ENCODE measurements at places on chromosomes 11 and 22.
A peak's percentile ranks its signal among the peaks of the same experiment; 100 is the strongest.

DNA sequence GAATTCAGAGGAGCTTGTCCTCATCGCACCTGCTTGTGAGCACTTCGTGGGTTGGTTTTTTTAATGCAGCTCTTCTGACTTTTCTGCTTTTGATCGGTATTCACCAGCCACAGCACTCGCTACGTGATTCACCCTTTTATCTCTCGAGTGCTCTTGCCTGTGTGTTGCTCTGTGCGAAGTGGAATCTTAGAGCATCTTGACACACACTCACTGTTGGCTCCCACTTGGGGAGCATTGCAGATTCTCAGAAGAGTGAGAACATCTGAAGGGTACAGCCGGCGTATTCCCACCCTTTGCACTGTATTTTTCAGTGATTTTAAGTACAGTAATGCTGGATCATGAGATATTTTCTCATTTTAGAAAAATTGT is 10.9 kb downstream of the TNNT3 start:
- no peak for DNase-seq

DNA sequence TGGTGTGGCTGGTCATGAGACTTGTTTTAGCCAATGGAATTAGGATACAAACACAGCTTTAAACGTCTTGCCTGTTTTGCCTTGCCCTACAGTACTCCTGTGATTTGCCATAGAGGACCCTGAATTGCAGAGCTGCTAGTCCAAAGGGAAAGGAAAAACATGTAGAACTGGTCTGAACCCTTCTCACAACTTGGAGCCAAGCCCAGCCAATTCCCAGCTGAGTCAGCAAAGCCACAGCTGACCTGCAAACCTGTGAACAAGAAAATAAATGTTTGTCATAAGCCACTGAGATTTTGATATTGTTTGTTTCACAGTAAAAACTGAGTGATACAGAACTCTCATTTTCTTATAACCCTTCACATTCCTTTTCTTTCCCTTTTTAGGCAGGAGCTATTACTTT is 360.5 kb upstream of the API5 start:
- no peak for DNase-seq

DNA sequence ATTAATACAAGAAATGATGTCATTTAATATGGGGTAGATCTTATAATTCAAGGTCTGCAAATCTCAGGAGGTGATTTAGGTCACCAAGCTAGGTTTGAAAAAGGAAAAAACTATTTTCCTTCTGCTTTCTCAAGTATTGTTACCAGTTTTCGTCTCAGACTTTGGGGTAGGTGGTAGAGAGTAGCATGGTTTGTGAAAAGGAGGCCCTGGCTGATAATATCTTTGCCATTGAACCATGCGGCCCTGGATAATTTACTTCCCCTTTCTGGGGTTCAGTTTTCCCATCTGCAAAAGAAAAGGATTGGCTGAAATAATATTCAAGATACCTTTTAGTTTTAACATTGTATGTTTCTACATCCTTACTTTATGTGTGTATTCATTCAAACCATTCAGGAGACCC is 92.1 kb downstream of the WNT11 start:
- DNase-seq, result no peak

- DNase-seq, result no peak
Measured at GRCh38 chr11:14687456-14687855, 43.9 kb downstream of the PDE3B start.

GRCh38 chr11:68206211-68206610 is 6.9 kb downstream of the KMT5B start:
- peak; percentile 77 for DNase-seq

- no peak for DNase-seq
Measured at GRCh38 chr11:79160791-79161403, 279.9 kb downstream of the TENM4 start.

DNA sequence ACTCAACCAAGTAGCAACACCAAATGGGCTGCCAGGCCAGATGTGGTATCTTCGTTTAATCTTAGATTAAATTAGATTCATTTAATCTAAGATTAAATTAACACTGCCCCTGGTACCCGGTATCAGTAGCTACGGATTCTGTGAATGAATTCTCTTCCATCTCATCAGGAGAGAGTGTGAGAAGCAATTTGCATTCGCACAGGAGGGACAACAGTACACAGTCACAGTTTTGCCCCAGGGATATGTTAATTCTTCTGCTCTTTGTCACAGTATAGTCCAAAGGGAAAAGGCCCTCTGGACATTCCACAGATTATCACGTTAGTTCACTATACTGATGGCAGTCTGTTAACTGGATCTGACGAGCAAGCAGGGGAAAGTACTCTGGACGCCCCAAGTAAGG is 22.9 kb downstream of the ASCL2 start:
- no peak for DNase-seq

DNA sequence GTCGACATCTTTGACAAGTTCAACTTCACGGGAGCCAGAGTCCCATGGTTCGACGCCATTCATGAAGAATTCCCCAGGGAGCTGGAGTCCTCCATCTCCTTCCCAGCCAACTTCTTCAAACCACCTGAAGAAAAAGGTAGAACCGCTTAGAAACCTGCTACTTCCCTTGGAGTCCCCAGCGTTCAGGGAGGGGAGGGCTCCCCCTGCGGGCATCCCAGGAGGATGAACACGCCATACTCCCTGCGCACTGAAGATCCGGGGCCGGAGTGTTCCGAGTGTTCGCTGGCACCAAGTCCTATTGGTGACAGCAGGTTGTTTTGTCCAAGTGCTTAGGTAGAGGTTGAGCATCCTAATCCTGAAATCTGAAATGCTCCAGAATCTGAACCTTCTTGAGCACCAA is 51.7 kb upstream of the PRODH start:
- DNase-seq, result no peak

GRCh38 chr22:46229701-46230100 is 20.4 kb downstream of the CDPF1 start:
- no peak for DNase-seq

DNA sequence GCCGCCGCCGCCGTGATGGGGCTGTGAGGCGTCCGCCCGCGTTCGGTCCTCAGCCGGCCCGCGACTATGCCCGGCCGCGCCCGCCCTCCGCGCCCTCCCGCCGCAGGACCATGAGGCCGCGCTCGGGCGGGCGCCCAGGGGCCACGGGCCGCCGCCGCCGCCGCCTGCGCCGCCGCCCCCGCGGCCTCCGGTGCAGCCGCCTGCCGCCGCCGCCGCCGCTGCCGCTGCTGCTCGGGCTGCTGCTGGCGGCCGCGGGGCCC is 215 bp downstream of the ZNRF3 start:
- no peak for DNase-seq

DNA sequence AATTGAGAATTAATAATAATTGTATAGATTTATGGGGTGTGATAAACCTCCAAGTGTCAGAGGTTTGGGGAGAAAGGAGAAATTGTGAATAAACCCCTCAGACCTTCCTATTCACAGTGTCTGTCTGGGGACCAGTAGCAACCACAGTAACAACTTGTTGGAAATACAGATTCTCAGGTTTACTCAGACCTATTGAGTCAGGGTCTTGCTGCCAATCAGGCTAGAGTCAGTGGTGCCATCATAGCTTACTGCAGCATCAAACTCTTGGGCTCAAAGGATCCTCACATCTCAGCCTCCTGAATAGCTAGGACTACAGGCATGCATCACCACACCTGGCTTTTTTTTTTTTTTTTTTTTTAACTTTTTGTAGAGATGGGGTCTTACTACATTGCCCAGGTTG is 17.3 kb downstream of the SLC3A2 start:
- no peak for DNase-seq

- peak; percentile 47 for DNase-seq
Measured at GRCh38 chr22:50189849-50190181, 4.1 kb downstream of the TRABD start.

GRCh38 chr11:84899740-84900139 is 727.4 kb downstream of the DLG2 start:
- peak; percentile 3 for DNase-seq

- DNase-seq, result no peak
Measured at GRCh38 chr11:120168108-120168959, 30.4 kb upstream of the TRIM29 start.

- DNase-seq, result no peak
Measured at GRCh38 chr22:32532820-32533128, 58.2 kb downstream of the FBXO7 start.

DNA sequence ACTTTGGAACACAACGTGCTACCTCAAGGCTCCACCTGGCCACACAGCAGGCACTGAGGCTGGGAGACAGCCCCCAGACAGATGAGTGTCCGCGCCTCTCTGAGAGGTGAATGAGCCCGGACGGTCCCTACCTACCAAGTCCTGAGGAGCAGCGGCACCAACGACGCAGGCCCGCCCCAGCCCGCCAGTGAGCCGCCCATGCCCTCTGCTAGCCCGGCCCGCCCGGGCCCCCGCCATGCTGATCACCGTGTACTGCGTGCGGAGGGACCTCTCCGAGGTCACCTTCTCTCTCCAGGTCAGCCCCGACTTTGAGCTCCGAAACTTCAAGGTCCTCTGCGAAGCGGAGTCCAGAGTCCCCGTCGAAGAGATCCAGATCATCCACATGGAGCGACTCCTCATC is at the start of gene DDI1:
DDI1 (plus strand) TSS at position 53 of the 400 bp plus-strand sequence; CDS start at position 236, 183 bp downstream.
- DNase-seq, result no peak

DNA sequence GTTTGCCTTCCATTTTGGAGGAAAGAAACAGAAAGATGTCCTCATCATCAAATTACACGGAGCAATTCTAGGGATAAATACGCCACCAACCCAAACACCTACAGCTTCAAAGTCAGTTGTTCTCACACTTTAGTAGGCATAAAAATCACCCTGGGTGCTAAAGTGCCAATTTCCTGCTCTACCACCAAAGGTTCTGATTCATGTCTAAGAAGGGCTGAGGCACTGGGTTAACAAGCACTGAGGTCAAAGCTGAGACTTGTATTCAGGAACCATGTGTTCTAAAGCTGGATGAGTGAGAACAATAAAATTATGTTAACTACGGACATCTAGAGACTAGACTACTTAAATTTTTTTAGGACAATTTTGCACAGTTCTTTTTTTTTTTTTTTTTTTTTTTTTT is 127.6 kb downstream of the MPPED2 start:
- no peak for DNase-seq

- no peak for DNase-seq
Measured at GRCh38 chr11:59765068-59765735, 10.0 kb downstream of the STX3 start.

DNA sequence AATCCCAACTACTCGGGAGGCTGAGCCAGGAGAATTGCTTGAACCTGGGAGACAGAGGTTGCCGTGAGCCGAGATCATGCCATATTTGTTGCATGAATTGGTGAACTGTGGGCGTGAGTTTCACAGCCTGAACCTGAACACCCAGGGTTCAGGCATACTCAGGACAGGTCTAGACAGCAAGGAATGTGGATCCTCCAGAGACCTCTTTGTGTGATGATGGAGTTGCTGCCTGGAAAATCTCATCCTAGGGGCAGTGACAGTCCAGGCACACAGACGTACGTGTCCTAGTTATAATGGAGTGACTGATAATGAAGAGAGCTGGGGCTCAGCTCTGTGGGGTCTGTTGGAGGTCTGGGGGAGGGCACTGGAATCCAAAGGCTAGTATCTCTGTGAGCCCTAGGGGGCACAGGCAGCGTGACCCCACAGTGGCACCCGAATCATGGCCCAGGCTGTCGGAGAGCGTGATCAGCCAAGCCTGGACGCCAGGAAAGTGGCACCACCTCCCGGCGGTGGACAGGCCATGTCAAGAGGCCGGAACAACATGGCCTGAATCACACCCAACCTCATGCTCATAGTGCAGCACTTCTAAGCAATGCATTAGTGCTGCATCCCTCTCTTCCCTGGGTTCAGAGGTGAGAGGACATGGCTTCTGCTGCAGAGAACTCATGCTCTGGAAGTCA is 31.7 kb downstream of the RIBC2 start:
- no peak for DNase-seq

DNA sequence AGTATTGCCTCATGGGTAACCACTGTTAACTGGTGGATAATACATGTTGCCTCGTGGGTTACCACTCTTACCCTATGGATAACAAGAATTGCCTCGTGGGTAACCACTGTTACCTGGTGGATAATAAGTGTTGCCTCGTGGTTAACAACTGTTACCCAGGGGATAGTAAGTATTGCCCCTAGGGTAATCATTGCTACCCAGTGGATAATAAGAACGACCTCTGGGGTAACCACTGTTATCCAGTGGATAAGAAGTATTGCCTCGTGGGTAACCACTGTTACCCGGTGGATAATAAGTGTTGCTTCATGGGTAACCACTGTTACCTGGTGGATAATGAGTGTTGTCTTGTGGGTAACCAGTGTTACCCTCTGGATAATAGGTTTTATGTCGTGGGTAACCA is 28.1 kb upstream of the NXPE4 start:
- DNase-seq, result no peak

DNA sequence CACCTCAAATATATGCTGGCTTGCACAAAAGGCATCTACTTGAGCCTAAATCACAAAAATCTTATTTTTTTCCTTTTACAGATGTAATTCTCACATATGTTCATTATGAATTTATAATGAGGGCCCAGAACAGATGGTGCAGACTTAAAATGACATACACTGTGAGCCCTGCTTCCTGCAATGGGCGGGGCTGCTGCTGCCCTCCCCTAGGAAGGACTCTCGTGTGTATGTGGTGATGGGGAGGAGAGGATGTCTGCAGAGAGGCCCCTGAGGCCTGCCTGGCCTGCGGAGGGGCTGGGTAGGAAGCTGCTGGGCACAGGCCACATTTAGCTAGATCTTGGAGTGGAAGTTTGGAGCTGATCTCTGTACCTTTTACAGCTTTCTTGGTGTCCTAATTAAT is 233.4 kb upstream of the KIRREL3 start:
- no peak for DNase-seq

GRCh38 chr11:107259811-107260221 is 197.8 kb downstream of the CWF19L2 start:
- no peak for DNase-seq

- DNase-seq, result no peak
Measured at GRCh38 chr11:70343636-70344035, 54.7 kb upstream of the CTTN start.

- DNase-seq, result no peak
Measured at GRCh38 chr11:74820763-74821162, 72.1 kb downstream of the RNF169 start.

DNA sequence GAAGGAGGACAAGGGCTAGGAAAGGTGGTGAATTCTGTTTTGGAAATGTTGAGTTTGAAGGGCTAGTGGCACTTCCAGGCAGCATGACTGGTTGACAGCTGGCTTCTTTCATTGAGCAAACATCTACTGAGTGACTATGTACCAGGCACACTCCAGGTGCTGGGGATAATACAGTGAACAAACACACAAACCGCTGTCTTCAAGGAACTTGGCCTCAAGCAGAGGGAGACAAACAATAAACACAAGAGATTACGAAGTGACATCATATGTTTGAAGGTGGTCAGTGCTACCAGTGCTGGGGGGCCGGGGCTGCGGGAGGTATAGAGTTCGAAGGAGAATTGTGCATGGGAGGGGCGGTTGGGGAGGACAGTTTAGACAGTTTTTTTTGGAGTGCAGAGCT is 197.0 kb upstream of the SORL1-AS1 start:
- no peak for DNase-seq

- no peak for DNase-seq
Measured at GRCh38 chr11:16133867-16134266, 222.5 kb downstream of the SOX6 start.

All from OCI-LY7 (cell line).